Stimulated activated CD4-positive, alpha-beta T cell treated with anti-CD3 and anti-CD28 coated beads, Interleukin-2, amount 100 ng/mL, for 48 hours (primary cell): ENCODE measurements at places on chromosomes 11 and 22.
A peak's percentile ranks its signal among the peaks of the same experiment; 100 is the strongest.

GRCh38 chr11:12205330-12205729, 94.9 kb downstream of the MICAL2 start:
- DNase-seq, result no peak

DNA sequence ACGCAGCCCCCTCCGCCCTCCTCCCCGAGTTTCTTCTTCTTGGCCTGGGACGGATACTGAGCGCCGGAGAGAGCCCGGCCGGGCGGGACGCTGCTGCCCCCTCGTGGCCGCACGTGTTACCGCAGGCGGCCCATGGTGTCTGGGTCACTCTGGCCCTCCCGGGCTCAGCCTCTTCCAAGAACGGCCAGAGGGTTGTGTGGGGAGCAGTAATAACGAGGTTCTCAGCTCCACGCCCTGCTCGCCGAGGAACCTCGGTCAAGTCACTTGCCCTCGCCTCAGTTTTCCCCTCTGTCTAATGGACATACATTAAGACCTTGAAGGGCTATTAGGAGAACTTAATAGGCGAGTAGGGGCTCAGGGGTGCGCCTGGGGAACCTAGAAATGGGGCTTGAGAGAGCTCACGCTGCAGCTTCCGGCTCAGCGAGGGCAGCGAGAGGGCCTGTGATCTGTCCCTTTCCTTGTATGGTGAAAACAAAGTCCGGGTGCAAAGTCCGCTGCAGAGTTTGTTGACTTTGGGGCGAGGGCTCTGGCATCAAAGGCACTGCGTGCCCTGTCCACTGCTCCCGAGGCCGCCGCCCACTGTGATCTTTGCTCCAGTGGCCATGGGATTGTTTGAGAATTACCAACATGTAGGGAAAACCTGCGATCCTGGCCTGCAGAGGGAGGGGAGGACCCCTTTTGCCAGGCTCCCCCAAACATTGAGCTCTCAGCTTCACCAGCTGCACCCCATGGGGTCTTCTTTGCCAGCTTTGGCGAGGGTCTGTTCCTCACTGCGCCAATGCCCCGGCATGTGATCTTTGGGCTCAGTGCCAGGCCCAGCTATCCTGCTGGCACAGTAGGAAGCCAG, 14.4 kb upstream of the LRP5 start:
- DNase-seq, result peak; percentile 81

DNA sequence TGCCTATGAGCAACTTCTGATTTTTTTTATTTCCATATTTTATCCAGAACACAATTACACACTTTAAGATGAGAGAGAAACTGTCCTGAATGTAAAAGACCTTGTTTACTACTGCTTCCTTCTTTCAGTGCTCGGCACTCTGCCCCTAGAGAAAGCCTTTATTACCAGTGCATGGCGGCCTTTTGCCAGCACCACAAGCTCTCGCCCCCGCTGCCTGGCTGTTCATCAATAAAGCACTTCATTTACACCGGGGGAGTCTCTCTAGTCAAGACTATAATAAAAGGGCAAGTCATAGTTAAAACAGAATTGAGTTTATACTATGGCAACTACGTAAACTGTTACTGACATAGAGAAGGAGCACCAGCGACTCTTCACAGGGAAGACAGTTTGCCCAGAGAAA, 259.5 kb downstream of the CADM1 start:
- no peak for DNase-seq

- DNase-seq, result no peak
These were observed 282.5 kb downstream of the KCNA4 start for GRCh38 chr11:29734287-29734686.

- DNase-seq, result no peak
These were observed 17.0 kb downstream of the NEAT1 start for GRCh38 chr11:65439331-65440181.
